ENCODE measurements at places on chromosomes 4 and X.
A peak's percentile ranks its signal among the peaks of the same experiment; 100 is the strongest.

GRCh38 chr4:76969495-76969894 lies 19.9 kb downstream of the SEPTIN11 start:
- no peak for DNase-seq

DNA sequence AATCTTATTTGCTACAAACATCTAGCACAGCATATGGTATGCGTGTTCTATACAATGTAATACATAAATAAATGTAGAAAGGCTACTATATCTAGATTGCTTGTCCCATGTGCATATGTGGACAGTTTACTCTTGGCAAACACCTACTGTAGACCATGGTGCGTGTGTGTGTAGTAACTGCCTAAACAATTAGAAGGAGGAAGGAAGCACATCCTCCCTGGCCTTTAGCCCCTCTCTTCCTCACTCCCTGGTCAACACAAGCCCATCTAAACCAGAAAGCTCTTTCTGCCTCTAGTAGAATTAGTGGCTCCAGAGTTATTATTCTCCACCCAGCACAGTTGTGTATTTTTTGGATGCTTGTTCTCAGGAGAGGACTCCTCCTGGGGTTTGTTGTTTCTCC lies 73.9 kb downstream of the KDR start:
- DNase-seq = no peak

GRCh38 chr4:40197879-40198689 lies 1.3 kb downstream of the RHOH start:
- DNase-seq = peak; percentile 71

DNA sequence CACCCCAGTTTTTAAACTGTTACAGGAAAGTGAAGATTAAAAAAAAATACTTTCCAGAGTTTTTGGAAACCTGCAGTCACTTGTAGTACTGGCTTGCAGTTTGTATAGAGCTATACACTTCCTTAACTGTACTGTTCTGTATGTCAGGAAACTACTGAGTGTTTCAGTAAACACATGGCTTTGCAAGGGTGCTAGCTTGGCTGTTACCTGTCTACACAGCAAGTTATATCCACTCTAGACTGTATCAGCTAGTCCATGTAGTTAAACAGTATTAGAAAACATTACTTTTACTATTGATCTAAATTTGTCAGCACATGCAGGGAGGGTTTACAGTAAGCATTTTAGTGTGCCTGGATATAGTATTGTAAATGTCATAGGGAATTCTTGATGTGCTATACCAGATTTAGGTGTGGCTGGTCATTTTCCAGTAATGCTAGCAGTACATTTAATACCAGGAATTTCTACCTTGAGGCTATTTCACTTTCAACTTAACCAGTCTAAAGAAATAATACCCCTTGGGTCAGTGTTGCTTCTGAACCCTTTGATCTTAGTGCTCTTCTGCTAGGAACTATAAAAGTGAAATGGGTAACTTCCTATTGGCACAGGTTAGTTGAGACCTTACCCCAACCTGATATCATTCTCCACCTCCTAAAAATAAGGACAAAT lies 192.3 kb upstream of the ANKRD50 start:
- DNase-seq = no peak

DNA sequence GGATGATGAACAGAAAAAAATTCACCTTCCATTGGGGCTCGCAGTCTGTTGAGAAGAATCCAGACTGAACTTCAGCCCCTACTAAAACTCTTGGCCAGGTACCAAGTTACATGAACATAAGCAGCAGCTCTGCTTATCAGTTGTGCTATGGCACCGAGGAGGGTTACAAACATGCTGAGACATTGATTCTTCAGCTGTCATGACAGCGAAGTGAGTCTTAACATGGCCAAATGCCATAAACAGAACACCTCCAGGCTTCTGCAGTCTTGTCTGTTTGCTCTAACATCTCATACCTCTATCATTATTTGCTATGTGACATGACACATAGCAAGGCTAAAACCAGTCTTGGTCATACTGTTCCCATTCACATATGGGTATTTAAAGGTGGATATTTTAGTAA lies 521.5 kb downstream of the GRID2 start:
- DNase-seq = no peak

DNA sequence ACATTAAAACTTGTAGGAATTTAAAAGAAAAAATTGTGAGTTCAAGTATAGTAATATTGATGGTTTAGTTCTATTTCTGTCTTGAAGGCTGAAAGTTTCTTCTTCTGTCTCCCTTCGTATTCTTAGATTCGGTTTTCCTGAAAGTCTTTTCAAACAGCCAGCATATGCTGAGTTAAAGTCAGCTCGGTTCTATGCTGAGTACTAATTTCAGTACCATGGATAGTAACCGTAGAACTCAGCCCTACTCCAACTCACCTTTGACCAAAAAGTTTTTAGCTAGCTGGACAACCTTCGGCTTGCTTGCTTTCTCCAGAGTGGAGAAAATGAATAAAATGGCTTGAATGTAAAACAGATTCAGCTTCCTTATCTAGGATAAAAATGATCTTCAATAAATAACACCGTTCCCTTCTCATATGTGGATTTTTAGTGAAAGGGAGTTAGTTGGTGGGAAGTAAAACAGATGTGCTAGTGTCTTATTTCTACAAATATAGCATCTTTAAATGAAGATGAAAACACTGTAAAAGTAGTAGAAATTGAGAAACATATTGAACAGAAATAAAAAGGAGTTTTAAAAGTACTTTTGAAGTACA lies 5.2 kb downstream of the POU4F2 start:
- no peak for DNase-seq

DNA sequence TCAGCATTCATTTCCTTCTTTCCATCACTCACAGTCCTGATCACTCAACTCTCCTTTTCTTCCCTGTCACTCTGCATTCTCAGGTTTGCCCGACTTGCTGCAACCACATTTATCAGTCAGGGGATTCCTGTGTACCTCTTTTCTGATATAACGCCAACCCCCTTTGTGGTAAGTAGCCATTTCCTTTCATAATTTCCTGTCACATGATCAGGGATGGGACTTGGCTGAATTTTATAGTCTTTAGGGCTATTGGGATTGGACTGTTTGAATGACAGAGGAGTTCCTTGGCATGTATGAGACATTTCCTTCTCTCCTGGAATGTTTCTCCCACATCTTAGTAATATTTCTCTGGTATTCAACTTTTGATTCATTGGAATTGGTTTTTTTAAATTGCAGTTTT lies 11.0 kb downstream of the PGM2 start:
- DNase-seq = peak; percentile 24

DNA sequence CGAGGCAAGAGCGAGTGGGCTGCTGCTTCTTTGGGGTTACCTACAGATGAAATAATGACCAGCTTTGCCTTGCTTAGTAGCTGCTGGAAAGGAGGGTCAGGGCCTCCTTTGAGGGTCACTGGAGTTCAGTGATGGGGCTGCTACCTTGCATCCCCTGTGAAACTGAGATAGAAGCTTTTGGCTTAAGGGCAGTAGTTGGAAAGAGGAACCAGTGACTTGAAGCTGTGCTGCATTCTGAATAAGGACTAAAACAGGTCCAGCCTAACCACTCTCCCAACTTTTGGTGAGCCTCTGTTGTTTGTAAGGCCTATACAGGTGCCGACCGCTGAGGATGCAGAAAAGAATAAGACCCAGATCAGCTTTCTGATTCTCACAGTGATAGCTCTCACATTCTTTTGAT lies 41.2 kb downstream of the RASL11B start:
- DNase-seq = no peak

DNA sequence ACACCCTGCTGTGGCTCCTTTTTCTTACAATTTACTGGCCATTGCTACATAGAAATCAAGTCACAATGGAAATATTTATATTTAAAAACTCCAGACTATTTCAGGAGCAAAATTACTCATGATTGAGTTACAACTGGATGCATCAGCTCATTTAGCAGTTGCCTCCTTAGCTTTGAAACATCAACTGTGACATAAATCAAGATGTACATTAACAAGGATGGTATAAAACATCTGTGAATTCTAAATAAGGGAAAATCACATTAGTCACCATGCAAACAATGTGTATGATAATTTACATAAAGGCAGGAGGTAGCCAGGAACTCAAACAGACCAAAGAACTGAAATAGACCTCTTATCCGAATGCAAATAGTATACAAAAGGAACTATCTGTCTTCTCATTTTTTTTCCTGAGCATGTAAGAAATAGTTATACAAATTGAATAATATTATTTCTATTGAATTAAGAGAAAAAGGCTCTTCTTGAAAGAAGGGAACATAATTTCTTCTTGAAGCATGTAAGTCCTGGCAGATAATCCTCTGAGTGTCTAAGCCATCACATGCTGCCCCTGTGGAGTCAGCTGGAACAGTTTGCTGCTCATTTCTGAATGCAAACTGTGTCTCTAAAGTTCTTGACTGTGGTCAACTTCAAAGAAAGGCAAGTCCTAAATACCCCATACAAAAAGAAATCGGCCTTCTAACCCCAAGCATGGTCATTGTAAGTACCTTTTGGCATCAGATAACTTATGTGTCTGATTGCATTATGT lies 151.2 kb downstream of the NAA11 start:
- DNase-seq = no peak

GRCh38 chr4:179719766-179720450 lies 2277.7 kb upstream of the AGA start:
- no peak for DNase-seq

DNA sequence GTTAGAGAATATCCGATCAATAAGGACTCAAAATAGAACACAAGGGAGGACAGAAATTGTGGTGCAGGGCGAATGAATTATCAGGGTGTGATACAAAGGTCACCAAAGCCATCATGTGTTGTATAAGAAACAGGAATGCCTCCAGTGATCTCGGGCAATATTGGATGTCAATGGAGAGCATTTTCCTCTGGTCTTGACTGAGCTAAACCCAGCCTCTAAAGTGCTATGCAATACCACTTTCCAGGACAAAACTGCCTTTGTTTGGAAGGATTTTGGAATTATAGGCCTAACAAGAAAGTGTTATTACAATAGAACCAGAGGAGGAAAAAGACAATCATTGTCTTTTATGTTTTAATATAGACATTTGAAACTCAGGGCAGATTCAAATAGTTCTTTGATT lies 281.7 kb downstream of the CHM start:
- no peak for DNase-seq

DNA sequence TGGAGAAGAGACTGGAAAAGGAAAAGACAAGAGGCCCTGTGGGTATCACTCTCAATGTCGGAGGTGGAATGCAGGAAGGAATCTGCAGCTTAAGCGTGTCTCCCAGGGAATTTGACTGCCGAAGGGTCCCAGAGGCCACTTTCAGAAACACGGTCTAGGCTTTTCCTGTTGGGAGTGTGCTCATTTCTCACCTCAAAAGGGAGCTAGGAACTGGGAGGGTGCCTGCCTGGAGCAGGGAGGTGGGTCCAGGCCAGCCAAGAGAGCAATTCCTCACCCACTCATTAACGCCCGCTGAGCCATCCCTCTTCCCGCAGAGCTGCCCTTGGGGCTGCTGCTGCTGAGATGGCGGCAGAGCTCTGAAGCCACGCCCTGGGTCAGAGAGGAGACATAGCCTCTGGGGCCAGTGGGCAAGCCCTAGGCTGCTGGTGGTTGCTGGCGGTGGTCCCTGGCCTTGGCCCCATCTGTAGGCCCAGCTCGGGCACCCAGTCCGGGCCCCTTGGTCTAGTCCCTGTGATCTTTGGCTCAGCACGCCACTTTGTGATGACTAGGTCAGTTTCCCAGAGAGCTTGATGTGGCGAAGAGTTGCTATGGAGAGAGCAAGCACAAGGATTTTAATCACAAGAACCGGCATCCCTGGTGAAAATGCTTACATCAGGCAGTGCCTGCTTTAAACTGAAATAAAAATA lies 4.1 kb downstream of the ZNF185 start:
- DNase-seq = no peak

GRCh38 chr4:82957045-82957444 lies 53.6 kb downstream of the LIN54 start:
- peak; percentile 14 for DNase-seq

GRCh38 chrX:150162141-150162540 lies 201.0 kb upstream of the MAMLD1 start:
- no peak for DNase-seq

DNA sequence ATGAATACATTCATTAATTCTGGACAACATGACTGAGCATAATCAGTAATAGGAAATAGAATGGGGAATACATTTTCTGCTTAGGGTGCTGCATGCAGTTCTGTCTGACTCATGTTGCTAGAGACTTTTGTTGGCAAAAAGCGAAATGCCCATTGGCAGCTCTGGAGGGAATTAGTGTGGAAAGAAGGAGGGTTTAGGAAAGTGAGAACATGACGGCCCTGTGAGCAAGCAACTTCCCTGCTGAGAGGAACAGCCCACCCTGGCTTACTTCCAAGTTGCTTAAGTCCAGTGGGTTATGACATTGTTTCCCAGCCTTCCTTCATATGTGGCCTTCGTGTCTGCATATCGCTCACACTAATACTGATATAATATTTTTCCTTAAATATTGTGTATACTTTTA lies 13.8 kb downstream of the MAD2L1 start:
- DNase-seq = no peak

- DNase-seq = peak; percentile 95
Observed at GRCh38 chr4:119238068-119238722, 25.7 kb downstream of the USP53 start.

- DNase-seq = no peak
Observed at GRCh38 chr4:111883557-111883999, 261.7 kb upstream of the FAM241A start.

- no peak for DNase-seq
Observed at GRCh38 chr4:42149004-42149403, 3.5 kb downstream of the BEND4 start.

DNA sequence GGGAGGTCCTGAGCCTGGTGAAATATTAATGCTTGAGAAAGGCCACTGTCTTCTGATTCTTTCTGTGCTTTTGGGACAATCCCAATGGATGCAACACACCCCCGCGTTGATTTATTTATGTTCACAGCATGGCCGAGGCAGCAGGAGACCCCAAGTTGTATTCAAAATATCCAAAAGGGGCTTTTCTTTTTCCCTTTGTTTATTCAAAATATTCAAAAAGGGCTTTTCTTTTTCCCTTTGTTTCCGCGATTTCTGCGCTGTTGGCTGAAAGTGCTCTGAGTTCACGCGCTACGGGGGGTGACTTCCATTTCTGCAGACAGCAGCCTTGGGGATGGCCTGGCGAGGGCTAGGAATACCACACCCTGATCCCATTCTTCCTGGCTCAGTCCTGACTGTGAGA lies 59.5 kb upstream of the PPP2R3B start:
- no peak for DNase-seq

GRCh38 chrX:26442340-26442739 lies 226.4 kb downstream of the MAGEB5 start:
- DNase-seq = peak; percentile 4

DNA sequence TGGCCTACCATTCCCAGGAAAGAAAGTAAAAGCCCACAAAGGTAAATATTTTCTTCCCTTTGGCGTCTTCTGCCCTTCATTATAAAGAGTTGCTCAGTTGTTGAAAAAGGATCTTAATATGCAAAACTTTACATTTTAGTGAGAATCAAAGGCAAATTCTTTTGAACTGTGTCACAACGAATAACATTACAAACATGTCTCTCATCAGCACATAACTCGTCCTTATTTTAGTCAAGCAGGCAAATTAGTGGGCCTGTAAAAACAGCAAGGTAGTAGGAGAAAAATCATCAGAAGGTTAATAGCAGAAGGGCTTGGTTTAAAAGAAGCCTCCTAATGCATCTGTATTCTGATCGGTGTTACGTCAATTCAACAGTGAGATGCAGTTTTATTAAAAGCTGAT lies 647.3 kb upstream of the DIPK2B start:
- no peak for DNase-seq

All from activated CD4-positive, alpha-beta T cell treated with anti-CD3 and anti-CD28 coated beads, Interleukin-10, Interleukin-2, amounts not matched to agents 100 ng/mL and 50 ng/mL, durations not matched to agents 16 hours and 8 hours (primary cell).